Stimulated activated CD8-positive, alpha-beta memory T cell treated with anti-CD3 and anti-CD28 coated beads, Interleukin-7, amount 100 ng/mL, for 1 hour (primary cell): ENCODE measurements at places on chromosomes 13 and 19.
A peak's percentile ranks its signal among the peaks of the same experiment; 100 is the strongest.

DNA sequence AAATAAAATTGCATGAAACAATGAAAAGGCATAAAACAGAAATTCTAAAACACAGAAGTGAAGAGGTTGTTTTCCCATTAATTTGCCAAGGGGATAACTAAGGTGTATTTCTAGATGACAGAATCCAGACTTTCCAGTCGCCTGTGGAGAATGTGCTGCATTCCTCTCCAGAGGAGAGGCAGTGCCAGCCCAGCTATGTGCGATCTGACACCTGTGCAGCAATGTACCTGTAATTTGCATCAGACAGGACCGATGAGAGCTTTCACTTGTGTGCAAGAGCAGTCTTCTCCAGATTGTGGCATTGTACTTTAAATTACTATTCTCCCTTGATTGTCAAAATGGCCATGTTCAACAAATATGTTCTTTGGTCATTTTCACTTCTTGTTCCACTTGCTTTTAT is 1037.9 kb downstream of the EFNB2 start:
- no peak for DNase-seq

- no peak for DNase-seq
These were observed 139.0 kb downstream of the FLT1 start for GRCh38 chr13:28355822-28356371.

DNA sequence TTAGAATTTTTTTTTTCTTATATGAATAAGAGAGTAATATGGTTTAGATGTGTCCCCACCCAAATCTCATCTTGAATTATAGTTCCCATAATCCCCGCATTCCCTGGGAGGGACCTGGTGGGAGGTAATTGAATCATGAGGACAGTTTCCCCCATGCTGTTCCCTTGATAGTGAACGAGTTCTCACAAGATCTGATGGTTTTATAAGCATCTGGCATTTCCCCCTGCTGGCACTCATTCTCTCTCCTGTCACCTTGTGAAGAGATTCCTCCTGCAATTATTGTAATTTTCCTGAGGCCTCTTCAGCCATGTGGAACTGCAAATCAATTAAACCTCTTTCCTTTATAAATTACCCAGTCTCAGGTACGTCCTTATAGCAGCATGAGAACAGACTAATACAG is 205.7 kb downstream of the MYO16 start:
- DNase-seq = no peak

DNA sequence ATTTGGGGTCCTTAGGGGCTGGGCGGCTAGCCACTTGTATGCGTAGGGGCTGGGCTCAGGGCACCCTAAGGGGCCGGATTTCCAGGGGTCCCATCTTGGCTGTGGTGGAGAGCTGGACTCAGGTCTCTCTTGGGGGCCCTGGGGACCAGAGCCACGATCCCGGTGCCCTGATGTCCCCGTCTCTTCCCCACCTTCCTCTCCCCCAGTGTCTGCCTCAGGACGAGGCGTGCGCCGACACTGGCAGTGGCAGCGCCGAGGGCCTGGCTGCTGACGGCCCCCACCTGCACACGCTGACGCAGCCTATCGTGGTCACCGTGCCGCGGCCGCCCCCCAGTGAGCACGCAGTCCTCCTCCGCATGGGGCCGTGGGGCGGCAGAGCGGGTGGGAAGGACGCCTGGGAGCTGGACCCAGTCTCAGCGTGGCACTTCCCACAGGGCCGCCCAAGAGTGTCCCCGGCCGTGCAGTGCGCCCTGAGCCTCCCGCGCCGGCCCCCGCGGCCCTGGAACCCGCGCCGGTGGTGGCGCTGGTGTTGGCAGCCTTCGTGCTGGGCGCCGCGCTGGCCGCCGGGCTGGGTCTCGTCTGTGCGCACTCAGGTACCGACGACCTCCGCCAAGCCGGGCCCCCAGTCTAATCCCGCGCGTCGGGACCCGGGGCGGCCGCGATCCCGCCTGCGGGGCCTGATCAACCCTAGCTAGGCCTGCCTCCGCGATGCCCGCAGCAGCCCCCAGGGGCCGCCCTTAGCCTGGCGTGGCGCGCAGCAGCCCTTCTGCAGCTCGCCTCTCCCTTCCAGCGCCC is 2.7 kb upstream of the SNAPC2 start:
- DNase-seq = peak; percentile 34

DNA sequence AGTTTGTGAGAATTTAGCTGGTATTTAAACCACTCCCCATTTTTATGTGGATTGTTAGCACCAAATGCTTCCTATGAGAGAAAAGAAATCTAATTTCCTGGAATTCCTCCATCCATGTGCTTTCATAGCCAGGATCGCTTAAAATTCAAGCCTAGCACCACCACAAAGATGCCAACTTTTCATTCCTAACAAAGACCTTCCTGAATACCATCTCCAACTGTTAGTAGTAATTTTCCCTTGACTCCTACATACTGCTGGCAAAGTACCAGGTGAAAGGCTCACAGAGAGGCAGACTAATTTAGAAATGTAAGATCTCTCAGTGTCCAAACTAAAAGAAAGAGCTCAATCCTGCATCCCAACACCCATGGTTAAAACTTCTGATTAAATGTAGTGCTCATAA is 386.3 kb downstream of the KCTD12 start:
- no peak for DNase-seq

- no peak for DNase-seq
These were observed 2.1 kb upstream of the UTP14C start for GRCh38 chr13:52022356-52022755.

DNA sequence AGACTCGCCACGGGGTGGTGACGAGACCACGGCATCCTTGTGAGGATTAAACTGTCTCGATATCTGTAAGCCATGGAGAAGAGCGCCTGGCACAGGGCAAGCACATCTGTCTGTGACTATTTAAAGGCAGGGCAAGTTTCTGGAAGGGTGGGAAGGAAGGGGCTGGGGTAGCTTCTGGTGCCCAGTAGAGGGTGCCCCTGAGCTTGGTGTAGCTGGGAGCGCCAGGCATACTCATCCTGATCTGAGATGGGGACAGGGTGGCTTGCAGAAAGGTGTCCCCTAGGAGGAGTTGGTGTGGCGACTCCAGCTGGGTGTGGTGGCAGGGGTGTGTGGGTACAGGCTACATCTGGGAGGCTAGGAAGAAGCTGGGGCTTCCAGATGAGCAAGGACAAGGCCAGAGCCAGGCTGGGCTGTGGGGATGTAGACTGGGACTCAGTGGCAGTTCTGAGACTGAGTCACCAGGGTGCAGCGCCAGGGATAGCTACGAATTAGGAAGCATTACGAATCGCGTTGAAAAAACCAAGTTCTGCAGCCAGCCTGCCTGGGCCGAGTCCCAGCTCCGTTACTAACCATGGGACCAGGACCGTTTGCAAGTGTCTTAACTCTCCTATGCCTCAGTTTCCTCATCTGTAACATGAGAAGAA is 23.1 kb upstream of the ASPDH start:
- DNase-seq = no peak

DNA sequence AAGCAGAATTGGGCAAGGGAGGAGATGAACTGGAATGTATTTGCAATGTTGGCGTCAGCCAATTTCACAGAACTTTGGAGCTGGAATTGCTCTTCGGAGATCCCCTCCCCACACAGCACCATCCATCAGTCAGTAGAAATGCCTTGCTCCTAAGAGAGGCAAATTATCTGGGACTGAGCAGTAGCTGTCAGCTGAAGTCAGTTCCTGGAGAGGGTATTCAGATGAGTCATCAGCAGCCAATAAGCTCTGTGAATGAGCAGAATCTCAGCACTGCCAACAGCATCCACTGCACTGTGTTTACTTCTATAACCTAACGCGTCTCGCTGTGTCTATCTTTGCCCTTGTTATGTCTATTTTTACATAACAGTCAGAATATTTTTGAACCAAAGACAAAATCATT is 213.7 kb downstream of the SLITRK5 start:
- DNase-seq = no peak

- no peak for DNase-seq
These were observed 12.8 kb downstream of the CIB3 start for GRCh38 chr19:16160445-16160942.

- DNase-seq = no peak
These were observed 14.7 kb downstream of the ATP11A start for GRCh38 chr13:112704308-112705145.

DNA sequence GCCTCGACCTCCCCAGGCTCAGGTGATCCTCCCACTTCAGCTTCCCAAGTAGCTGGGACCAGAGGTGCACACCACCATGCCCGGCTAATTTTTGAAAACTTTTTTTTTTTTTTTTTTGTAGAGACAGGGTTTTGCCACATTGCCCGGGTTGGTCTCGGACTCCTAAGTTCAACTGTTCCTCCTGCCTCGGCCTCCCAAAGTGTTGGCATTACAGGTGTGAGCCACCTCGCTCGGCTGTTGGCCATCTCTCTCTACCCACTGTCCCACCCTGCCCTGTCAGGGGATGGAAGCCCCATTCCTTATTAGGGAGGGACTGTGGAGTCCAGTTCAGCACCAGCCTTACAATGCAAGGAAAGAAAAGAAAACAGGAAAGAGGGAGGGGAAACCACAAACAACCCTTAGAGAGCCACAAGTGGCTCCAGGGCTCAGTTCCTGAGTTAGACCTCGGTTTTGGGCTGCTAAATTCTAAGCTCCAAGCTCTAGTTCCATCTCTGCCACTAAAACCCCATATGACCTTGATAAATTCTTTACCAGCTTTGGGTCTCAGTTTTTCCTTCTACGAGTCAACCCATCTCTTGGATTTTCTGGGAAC is 31.7 kb downstream of the ACTL9 start:
- no peak for DNase-seq

DNA sequence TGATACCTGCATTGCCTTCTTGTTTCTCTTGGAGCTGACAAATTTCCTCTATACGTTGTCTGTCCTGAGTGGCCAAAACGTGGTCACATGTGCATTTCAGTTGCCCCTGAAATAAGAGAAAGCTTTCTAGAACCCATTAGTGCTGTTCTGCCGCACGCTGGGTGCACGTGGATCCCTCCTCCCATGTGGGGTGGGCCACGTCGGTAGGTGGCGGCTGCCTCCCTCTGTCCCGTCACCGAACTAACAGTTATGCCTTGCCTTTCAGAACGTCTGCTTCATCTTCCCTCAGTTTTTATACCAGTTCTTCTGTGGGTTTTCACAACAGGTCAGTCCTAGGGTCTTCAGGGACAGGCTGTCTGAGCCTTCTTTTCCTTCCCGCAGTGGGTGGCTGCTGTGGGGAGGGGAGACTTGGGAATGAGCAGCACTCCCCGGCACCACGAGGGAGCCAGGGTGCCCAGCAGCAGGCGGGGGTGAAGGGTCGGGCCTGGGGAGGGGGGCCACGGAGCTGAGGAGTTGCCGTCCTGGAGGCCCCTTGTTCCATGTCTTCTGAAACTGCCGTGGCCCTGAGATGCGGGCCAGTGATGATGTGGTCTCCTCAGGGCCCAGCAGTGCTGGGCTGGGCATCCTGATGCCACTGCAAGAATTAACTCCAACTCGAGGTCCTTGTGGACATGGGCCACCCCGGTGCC is 109.7 kb upstream of the MCF2L start:
- no peak for DNase-seq

- no peak for DNase-seq
These were observed 34.8 kb upstream of the SGCG start for GRCh38 chr13:23146006-23146405.

DNA sequence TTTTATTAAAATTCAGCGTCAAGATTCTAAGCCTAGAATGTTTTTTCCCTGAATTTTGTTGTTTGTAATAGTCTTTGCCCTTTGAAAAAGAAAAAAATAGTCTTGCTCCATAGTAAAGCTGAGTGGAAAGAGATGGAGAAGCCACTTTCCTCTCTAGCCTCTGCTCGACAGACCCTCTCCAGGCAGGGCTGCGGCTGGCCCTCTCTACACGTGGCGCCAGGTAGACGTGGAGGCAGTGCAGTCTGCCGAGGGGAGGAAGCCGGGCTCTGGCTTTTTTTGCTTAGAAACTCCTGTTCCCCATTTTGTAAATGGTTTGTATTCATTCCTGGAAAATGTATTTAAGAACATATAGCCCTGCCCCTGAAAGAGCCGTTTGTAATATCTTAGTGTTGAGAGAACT is 35.3 kb downstream of the MPHOSPH8 start:
- DNase-seq = no peak

GRCh38 chr13:113327766-113328471 is 30.9 kb downstream of the LAMP1 start:
- DNase-seq = no peak

DNA sequence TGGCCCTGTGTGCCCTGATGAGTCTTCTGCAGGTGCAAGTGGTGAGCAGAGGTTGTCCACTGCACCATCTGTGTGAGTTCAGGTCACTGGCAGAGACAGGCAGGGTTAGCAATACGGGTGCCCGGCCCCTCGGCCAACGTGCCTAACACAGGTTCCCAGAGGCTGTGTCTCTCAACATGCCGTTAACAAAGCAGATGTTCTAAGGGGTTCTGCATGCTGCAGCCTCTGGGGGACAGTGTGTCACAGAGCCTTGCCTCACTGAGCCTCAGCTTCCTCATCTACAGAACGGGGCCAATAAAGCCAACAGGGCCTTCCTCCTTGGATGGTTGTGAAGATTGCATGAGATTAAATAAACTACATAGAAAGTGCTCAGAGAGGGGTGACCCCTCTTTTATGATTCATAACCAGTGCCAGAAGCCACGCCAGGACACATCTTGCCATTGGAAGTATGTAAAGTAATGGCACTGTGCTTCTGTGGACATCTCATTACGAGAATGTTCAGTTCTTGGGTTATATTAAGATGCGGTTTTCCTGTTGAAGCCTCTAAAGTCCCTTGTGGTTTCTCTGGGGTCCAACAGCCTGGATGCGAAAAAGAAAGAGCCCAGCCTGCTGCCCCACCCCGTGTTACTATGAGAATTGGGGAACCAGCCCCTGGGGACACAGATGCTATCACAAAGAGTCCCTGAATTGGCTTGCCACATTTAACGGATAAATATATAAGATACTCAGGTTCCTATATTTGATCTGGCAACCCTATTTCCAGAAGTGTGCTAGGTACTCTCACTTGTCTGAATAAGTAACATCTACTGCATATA is 11.2 kb upstream of the ARHGEF18 start:
- no peak for DNase-seq
